Caco-2 (cell line): ENCODE measurements at places on chromosomes 1 and 21.

GRCh38 chr1:228810878-228811711 is 75.8 kb downstream of the RHOU start:
- H3K36me3 ChIP-seq: no peaks in the 10 kb centered on the region
- DNase-seq: no peak
- no peak overlapping the region for H3K27ac ChIP-seq

DNA sequence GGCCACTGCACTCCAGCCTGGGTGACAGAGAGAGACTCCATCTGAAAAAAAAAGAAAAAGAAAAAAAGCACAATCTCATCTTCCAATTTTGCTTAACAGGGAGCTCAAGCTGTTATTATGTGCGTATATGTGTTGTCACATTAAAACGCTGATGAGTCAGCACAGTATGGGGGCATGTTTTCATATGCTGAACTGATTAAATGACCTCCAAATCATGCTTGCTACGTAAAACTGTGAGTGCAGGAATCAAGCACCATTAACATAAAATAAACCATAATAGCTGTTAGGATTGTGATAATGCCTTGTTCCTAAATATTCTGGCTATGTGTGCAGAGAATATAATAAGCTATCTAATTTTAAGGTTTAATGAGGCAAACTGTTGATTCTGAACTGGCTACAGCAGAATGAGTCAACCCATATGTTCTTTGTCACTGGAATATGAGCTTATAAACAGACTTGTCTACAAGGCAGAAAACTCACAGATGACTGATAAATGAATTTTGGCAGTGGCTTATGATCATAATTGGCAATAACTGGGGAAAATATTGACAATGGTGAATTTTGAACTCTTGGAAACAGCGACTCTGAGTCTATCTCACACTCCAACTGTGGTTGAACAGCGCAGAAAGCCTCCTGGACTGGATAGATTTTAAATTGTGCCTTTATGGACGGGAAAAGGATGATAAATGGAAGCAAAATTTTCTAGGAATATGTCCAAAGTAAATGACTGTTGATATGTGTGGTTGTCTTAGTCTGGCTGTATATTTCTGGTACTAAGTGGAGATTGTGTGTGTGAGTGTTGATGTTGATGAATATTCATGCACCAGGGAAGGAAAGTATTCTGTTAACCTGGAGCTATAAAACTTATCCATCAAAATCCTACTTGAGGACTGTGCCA is 75.5 kb downstream of the VCAM1 start:
- no peak overlapping the region for H3K4me3 ChIP-seq
- H3K27me3 ChIP-seq: no peaks in the 10 kb centered on the region
- no peaks in the 10 kb centered on the region for H3K36me3 ChIP-seq

- H3K4me1 ChIP-seq: no peaks in the 10 kb centered on the region
- H3K27me3 ChIP-seq: no peaks in the 10 kb centered on the region
- no peak overlapping the region for H3K27ac ChIP-seq
- H3K4me3 ChIP-seq: no peak overlapping the region
Observed at GRCh38 chr1:173360487-173361063, 116.6 kb upstream of the PRDX6 start.

- no peaks in the 10 kb centered on the region for H3K4me1 ChIP-seq
- DNase-seq: no peak
- H3K36me3 ChIP-seq: peaks cover 1% of the 10 kb centered on the region; the same call in 1 of the 2 replicates
Observed at GRCh38 chr1:220164116-220164515, 70.2 kb downstream of the IARS2 start.

- H3K36me3 ChIP-seq: no peaks in the 10 kb centered on the region
- H3K4me3 ChIP-seq: no peak overlapping the region
- no peak for DNase-seq
- H3K27ac ChIP-seq: no peak overlapping the region
Observed at GRCh38 chr1:89791064-89791726, 29.6 kb upstream of the LRRC8D start.

DNA sequence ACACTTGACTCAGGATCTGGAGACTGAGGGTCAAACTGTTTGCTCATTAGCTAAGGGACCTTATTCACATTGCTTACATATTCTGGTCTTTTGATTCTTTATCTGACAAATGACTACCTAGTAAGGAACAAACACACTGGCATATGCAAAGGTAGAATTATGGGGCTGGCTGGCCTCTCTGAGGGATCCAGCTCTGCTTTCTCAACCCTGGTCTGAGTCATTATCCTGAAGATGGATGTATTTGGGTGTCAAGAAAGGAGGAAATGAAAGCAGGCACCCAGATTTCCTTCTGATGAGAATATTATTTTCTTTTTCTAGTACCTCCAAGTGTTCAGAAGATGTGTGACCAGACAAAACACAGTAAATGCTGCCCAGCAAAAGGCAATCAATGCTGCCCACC is 6.0 kb downstream of the SMCP start:
- no peaks in the 10 kb centered on the region for H3K4me1 ChIP-seq
- H3K27ac ChIP-seq: no peak overlapping the region
- no peak for DNase-seq
- H3K4me3 ChIP-seq: no peak overlapping the region
- no peaks in the 10 kb centered on the region for H3K36me3 ChIP-seq
- H3K27me3 ChIP-seq: no peaks in the 10 kb centered on the region; the same call in none of the 2 replicates

DNA sequence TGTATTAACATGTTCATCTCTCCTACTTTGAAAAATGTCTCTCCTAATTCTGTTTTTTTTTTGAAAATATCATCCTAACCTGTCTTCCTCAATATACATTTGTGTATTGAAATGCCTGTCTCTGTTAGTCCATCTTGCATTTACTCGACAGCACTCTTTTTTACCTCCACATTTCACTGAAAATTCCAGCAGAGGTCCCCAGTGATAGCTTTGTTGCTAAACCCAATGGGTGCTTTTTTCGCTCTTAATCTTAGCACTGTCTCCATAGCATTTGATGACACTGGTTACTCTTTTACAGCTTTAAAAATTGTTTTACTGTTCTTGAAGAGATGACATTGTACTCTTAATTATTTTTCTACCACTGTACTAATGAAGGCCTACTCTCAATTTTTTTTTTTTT is 10.8 kb downstream of the OSBPL9 start:
- DNase-seq: no peak
- no peaks in the 10 kb centered on the region for H3K27me3 ChIP-seq
- H3K4me1 ChIP-seq: peaks cover 7% of the 10 kb centered on the region
- no peak overlapping the region for H3K27ac ChIP-seq
- H3K36me3 ChIP-seq: no peaks in the 10 kb centered on the region
- H3K4me3 ChIP-seq: no peak overlapping the region

DNA sequence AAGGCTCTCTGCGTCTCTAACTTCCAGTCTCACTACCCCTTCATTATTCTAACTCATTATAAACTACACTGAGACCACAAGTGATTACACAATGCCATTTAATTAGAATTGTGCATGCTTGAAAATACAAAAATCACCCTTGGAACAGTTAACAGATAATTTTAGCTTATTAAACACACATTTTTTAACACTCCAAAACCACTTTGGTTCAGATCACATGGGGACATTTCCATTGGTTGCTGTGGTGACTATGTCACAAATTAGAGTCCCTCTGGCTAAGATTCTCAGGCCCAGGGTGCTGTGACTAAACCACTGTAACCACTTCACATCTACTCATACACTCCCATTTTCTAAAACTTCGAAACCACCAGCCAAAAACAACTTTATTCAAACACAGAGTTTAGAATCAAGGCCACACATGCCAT is 43.0 kb downstream of the JAK1 start:
- DNase-seq: no peak
- H3K27me3 ChIP-seq: no peaks in the 10 kb centered on the region
- H3K4me3 ChIP-seq: no peak overlapping the region
- H3K36me3 ChIP-seq: no peaks in the 10 kb centered on the region
- H3K27ac ChIP-seq: no peak overlapping the region
- peaks cover 19% of the 10 kb centered on the region; the same call in 1 of the 2 replicates for H3K4me1 ChIP-seq

DNA sequence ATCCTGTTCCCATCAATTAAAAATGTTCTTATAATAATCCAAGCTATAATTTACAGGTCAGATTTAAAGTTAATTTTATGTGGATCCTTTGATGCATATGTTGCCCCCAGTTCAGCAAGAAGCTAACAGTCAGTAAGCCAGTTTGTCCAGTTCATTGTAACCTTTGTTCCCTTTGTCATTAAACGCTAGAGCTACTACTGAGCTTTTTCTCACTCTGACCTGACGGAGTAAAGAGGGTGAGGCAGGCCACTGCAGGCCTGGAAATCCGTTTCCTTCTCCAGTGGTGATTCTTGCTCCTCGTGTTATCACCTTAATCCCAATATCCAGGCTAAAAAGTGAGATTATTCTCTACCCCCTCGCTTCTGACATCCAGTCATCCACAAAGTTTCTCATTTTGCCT is 10.2 kb downstream of the YBX1 start:
- peak overlapping the region; percentile 60 for H3K27ac ChIP-seq
- no peaks in the 10 kb centered on the region for H3K36me3 ChIP-seq
- DNase-seq: no peak

- H3K36me3 ChIP-seq: no peaks in the 10 kb centered on the region
- peak overlapping the region; percentile 20 for H3K4me3 ChIP-seq
- H3K4me1 ChIP-seq: 0 out of 2 replicates have a peak, but pooled peaks cover 4% of the 10 kb centered on the region
- no peak overlapping the region for H3K27ac ChIP-seq
- H3K27me3 ChIP-seq: no peaks in the 10 kb centered on the region
Observed at GRCh38 chr1:6178751-6179563, 1.2 kb downstream of the CHD5 start.

DNA sequence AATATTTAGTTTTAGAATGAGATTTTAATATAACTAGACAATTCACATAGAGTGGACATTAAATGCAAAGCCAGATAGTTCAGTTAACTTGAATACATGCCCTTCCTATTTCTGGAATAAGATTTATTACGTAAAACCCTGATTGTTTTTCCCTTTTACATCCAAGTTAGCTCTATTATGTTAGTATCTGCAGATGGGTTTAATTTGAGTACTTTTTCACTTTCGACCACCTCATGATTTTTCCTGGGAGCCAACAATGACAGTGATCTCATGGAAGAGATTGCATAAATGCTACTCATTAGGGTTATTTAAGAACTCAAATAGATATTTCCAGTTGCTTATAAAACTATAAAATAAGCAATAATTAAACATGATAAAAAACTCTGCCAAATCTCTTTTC is 199.4 kb upstream of the PTGFR start:
- no peak for DNase-seq
- no peak overlapping the region for H3K4me3 ChIP-seq
- no peaks in the 10 kb centered on the region for H3K27me3 ChIP-seq
- H3K27ac ChIP-seq: no peak overlapping the region

GRCh38 chr1:200342511-200343311 is 67.1 kb downstream of the ZNF281 start:
- H3K4me1 ChIP-seq: peaks cover 11% of the 10 kb centered on the region
- H3K36me3 ChIP-seq: no peaks in the 10 kb centered on the region
- no peak for DNase-seq
- H3K4me3 ChIP-seq: no peak overlapping the region
- H3K27ac ChIP-seq: no peak overlapping the region
- no peaks in the 10 kb centered on the region for H3K27me3 ChIP-seq

GRCh38 chr1:15620155-15620545 is 2.9 kb downstream of the DDI2 start:
- no peak overlapping the region for H3K4me3 ChIP-seq
- no peaks in the 10 kb centered on the region; the same call in 1 of the 2 replicates for H3K36me3 ChIP-seq
- no peak for DNase-seq
- no peaks in the 10 kb centered on the region for H3K27me3 ChIP-seq
- H3K27ac ChIP-seq: peak overlapping the region; percentile 65
- H3K4me1 ChIP-seq: peaks cover 35% of the 10 kb centered on the region

GRCh38 chr1:76075877-76076276 is 1.3 kb downstream of the ST6GALNAC3 start:
- no peaks in the 10 kb centered on the region for H3K36me3 ChIP-seq
- no peak for DNase-seq
- peaks cover 8% of the 10 kb centered on the region; the same call in 1 of the 2 replicates for H3K4me1 ChIP-seq
- no peaks in the 10 kb centered on the region for H3K27me3 ChIP-seq
- no peak overlapping the region for H3K27ac ChIP-seq

- no peaks in the 10 kb centered on the region; the same call in 1 of the 2 replicates for H3K27me3 ChIP-seq
- H3K4me1 ChIP-seq: no peaks in the 10 kb centered on the region
- no peak for DNase-seq
- H3K27ac ChIP-seq: no peak overlapping the region
- H3K4me3 ChIP-seq: no peak overlapping the region
- H3K36me3 ChIP-seq: no peaks in the 10 kb centered on the region
Observed at GRCh38 chr1:208850442-208850841, 606.3 kb upstream of the PLXNA2 start.

DNA sequence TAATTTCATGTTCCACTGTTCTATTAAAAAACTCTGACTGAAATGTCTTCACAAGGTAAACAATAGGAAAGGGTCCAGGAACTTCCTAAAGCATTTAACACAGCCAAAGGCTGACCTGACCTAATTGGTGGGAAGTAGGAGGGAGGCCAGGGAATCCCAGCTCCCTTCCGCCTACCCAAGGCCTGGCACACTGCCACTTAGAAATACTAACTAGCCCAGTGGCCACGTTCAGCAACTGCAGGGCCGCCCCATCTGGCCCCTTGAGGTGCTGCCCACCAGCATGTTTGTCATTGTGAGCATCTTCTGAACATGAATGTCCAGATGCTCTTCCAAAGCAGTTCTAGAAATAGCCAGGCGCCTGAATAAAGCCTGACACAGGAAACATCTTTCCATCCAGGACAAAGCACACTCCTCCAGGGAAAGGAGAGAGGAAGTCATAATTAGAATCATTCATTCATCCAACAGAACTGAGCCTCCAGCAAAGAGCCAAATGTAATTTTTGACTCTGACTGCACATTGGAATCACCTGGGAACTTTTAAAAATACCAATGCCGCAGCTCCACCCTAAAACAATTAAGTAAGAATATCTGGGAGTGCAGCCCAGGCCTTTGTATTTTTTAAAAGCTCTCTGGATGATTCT is 44.6 kb upstream of the BCL9 start:
- H3K4me1 ChIP-seq: no peaks in the 10 kb centered on the region
- H3K27me3 ChIP-seq: no peaks in the 10 kb centered on the region
- H3K36me3 ChIP-seq: no peaks in the 10 kb centered on the region

- no peak overlapping the region for H3K27ac ChIP-seq
- H3K4me3 ChIP-seq: no peak overlapping the region
- no peak for DNase-seq
- no peaks in the 10 kb centered on the region for H3K36me3 ChIP-seq
- H3K27me3 ChIP-seq: no peaks in the 10 kb centered on the region
Observed at GRCh38 chr1:208614610-208615009, 370.4 kb upstream of the PLXNA2 start.

DNA sequence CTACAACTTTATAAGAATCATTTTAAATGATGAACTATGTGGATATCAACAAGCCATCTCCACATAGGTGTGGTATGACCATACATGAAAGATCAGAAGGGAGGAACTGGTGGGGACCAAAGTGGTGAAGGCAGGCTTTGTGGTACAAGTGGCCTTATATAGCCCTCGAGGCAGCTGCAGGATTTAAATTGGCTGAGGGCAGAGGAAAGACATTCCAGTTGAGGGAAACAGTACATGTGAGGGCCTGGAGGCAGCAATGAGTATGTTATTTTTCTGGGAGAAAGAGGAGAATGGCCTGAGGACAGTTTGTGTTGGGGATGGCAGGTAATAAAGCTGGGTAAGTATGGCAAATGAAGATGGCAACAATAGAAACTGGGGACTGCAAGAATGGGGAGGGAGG is 17.1 kb downstream of the OSCP1 start:
- H3K27me3 ChIP-seq: no peaks in the 10 kb centered on the region
- no peaks in the 10 kb centered on the region for H3K36me3 ChIP-seq
- H3K4me1 ChIP-seq: no peaks in the 10 kb centered on the region
- no peak for DNase-seq

GRCh38 chr1:161082996-161083747 is 6.2 kb downstream of the NECTIN4 start:
- H3K36me3 ChIP-seq: no peaks in the 10 kb centered on the region
- H3K4me1 ChIP-seq: peaks cover 43% of the 10 kb centered on the region
- peak; percentile 92 for DNase-seq
- H3K27me3 ChIP-seq: no peaks in the 10 kb centered on the region

- H3K4me1 ChIP-seq: no peaks in the 10 kb centered on the region
- H3K4me3 ChIP-seq: no peak overlapping the region
- DNase-seq: peak; percentile 47
Observed at GRCh38 chr1:154819628-154820590, 50.2 kb downstream of the KCNN3 start.
